Activated CD8-positive, alpha-beta memory T cell treated with anti-CD3 and anti-CD28 coated beads for 36 hours (primary cell): ENCODE measurements at places on chromosomes 7 and 10. TPM values are rescaled to one million over a fixed set of nuclear protein-coding genes. Genes with fewer than 3 reads are reported as not detected.

ATAD1 gene
- 60.1 TPM for total RNA-seq

HOXA4 gene
- 0.19 TPM for total RNA-seq

ANKRD61 gene
- total RNA-seq: 0.15 TPM

SUN3 gene
- not detected for total RNA-seq

PNLIPRP1 gene
- total RNA-seq: not detected

KDM7A gene
- 6.6 TPM for total RNA-seq

FAM25A gene
- not detected for total RNA-seq

COL13A1 gene
- total RNA-seq: not detected

WNT16 gene
- total RNA-seq: 0.29 TPM

MYO3A gene
- not detected for total RNA-seq

SLC13A1 gene
- total RNA-seq: not detected

SFTPA2 gene
- not detected for total RNA-seq

IGF2BP3 gene
- total RNA-seq: 0.67 TPM

MAP3K8 gene
- total RNA-seq: 36.9 TPM

CALHM1 gene
- not detected for total RNA-seq

HOXA3 gene
- not detected for total RNA-seq

STOX1 gene
- total RNA-seq: 0.34 TPM

CALML5 gene
- not detected for total RNA-seq
